HuH-7 (cell line): ENCODE measurements at places on chromosomes 4 and X.

GRCh38 chr4:149910604-149911350 lies 95.1 kb upstream of the IQCM start:
- no peak for DNase-seq

DNA sequence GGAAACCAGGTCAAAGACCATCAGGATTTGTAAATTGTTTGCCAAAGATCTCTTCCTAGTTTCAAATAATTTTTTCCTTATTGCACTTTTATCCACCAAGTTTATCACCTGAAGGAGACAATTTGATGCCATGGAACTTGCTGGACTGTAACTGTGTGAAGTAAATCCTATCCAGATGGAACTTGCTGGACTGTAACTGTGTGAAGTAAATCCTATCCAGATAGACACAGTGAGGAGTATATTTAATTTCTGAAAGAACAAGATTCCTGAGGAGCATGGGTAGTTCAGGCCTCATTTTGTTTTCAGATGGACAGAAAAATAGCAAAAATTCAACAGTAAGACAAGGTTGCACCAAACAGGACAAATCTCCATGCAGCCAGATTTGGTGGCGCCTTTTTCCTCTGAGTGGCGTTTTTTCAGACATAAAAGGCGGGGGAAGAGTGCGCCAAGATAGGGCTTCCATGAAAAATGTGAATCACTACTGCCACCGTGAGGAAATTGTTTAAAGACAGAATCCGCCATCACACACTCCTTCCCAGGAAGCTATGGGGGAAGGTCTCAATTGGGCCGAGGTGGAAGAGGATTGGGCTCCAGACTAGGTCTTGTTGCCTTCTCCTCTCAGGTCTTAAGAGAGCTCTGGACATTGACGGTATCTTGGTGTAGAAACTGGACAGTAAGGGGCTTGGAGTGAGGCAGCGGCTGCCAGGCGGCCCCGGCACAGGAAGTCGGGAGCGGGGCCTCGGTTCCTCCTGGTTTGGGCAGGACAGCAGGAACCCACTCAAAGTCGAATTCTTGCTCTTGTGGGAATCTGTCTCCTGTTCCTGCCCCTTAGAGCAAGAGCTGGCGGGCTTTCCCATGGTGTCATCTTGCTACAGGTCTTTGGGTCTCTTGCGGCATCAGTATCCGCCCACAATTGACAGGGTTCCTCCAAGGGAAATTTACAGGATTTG lies 234.7 kb downstream of the OR13H1 start:
- no peak for DNase-seq

DNA sequence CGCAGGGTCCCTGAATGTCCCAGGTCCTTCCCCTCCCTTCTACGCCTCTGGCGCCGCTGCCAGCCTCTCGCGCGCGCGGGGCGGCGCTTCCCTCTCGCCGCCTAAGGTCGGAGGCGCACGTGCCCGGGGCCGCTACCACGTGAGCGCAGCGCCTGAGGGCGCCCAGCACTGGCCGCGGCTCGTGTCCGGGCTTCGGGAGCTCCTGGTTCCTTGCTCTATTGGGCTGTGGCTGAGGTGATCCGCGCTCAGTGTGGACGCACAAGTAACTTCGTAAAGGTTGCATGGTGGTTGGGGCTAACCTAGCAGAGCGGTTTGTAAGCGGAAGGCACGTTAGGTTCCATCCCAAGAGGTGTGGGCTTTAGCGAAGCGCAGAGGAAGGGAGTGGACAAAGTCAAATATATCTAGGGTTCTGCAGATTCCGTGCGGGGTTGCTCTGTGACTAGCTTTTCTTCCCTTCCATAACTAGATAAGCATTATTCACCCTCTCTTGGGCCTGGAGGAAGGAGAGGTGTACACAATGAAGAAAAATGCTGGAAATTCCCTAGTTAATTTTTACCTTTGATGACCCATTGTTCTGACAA lies 1.8 kb downstream of the TLL1 start:
- no peak for DNase-seq

DNA sequence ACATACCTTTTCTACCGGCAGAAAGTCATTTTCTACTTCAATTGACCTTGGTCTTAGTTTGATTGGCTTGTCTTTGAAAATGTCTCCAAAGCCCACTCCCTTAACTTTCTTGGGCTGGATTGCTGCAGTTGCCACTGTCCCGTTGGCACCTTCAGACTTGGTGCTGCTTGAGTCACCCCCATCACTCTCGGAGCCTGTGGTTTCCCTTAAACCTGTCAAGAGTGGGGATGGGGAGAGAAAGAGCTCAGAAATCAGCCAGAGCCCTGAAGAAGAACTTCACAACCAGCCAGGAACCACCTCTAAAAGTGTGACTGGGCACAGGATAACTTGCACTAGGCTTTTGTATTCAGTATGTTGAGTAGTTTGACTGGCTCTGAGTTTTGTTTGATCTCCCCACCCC lies 168.5 kb upstream of the MAP3K15 start:
- no peak for DNase-seq

DNA sequence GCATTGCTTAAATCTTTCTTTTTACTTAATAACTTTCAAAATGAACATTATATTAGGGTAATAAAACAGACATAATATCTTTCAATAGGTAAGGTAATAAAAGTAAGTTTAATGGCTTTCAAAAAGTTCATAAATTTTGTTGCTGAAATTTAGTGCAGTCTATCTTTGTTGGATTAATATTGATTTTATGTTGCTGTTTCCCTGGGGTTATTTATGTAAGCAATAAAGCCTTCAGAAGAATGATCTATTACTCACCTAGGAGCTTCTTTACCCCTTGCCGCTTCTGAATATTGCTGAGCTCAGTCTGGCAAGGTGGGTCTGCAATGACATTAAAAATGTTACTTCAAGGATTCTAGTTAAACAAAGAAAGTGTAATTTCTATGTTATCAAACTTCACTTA lies 492.6 kb downstream of the SPOCK3 start:
- no peak for DNase-seq

DNA sequence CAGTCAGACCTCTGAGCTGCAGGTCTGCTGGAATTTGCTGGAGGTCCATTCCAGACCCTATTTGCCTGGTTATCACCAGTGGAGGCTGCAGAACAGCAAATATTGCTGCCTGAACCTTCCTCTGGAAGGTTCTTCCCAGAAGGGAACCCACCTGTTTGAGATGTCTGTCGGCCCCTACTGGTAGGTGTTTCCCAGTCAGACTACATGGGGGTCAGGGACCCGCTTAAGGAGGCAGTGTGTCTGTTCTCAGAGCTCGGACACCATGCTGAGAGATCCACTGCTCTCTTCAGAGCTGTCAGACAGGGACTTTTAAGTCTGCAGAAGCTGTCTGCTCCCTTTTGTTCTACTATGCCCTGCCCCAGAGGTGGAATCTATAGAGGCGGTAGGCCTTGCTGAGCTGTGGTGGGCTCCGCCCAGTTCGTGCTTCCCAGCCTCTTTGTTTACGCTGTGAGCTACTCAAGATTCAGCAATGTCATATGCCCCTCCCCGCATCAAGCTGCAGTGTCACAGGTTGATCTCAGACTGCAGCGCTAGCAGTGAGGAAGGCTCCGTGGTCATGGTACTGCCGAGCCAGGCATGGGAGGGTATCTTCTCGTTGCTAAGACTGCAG lies 44.1 kb upstream of the KDR start:
- DNase-seq = no peak

DNA sequence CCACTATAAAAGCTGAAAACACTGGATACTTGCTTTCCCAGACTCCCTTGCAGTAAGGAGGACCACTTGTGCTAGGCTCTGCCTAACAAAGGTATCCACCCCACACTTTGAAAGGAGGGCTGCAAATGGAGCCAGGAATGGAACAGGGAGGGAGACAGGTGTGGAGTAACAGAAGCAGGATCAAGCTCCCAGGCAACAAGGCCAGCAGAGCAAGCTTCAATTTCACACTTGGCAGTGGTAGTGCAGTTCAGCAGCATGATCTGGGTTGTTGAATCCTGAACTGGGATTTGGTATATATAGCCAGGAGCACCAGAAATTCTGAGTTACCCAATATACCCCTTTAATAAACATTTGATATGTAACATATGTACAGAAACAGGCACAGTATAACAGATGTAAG lies 9.8 kb downstream of the LAMP2 start:
- DNase-seq = no peak

- no peak for DNase-seq
These were observed 36.6 kb downstream of the IRF2 start for GRCh38 chr4:184437565-184438265.

DNA sequence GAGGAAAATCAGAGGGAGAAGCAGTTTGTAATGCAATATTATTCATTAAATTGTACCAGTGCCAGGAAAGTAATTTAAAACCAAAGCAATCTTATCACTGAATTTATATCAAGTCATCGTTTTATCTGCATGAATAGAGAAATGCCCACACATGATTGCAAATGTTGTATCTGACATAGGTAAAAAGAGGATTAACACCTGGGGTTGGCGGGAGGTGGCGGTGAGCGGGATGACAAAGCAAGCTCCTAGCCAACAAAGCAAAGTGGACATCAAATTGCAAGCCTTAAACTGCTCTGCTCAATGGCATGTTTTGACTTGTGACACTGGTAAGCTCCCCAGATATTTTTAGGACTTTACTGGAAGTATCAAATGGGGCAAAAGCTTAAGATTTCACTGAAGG lies 16.4 kb downstream of the HPGD start:
- no peak for DNase-seq

GRCh38 chrX:75107863-75108509 lies 48.1 kb downstream of the ABCB7 start:
- no peak for DNase-seq

DNA sequence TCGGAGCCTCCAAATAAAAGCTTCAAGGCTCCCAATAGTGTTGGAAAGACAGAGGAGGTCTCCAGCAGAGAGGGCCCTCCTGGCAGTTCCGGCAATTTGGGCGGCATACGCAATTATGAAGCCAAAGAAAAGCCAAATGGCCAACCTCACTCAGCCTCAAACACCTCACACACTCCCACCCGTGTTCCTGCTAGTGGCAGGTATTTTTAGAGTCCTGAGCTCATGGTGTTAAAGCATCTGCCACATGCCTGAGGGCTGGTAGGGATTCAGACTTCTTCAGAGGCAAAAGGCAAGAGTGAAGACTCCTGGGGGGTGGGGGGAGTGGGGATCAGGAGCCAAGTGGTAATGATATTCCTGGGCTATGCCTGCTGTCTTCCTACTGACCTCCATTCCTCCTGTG lies 7.4 kb downstream of the RAB33A start:
- no peak for DNase-seq

GRCh38 chr4:101981756-101982155 lies 191.2 kb downstream of the BANK1 start:
- no peak for DNase-seq

- DNase-seq = no peak
These were observed 60.9 kb upstream of the TRPC3 start for GRCh38 chr4:122012735-122013134.

DNA sequence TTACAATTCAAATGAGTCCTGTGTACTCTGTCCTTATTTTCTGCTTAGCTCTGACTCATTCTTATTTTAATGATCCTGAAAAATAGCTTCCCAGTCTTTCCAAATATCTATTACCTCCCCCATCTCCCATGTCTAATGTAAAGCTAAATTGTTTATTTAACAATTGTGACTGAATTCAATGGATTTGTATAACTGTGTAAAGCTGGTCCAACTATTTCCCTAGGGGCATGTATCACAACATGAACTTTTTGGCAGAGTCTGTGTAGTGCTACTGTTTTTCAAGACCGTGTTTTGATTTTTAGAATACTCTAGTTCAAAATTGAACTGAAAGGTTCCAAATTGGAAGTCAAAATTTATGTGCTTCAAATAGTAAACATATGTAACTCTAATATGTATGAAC lies 67.8 kb downstream of the SPCS3 start:
- DNase-seq = no peak

DNA sequence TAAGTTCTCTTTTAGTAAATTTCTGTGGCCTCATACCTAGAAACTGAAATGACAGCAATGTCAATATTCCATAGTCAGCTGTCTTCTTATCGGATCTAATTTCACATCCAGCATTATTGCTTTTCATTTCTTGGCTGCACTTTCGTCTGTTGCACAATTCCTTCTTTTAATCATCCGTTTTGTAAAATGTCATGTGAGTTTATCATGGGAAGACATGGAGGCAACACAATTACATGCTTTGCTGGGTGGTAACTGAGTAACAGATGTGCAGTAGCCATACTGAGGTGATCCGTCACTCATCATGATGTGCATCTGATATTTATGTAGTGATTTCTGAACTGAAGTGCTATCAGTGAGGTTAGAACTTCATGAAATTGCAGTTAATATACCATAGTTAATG lies 68.3 kb upstream of the SLC7A11 start:
- DNase-seq = no peak

DNA sequence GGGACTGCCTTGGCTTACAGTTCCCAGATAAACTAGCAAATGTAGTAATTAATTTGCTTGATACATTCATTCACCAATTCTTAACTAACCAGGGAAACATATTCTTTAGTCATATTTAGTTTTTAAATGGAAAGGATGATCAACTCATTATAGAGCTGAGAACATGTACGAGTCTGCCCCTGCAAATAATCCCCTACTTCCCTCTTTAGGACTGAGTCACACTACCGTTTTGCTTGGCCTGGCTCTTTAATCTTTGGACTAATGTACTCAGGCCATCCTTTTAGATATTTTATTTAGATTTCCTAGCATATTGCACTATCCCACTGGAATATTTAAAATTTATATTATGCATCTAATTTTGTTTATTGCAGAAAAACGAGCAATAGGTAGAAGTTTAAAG lies 105.5 kb upstream of the LCORL start:
- no peak for DNase-seq

DNA sequence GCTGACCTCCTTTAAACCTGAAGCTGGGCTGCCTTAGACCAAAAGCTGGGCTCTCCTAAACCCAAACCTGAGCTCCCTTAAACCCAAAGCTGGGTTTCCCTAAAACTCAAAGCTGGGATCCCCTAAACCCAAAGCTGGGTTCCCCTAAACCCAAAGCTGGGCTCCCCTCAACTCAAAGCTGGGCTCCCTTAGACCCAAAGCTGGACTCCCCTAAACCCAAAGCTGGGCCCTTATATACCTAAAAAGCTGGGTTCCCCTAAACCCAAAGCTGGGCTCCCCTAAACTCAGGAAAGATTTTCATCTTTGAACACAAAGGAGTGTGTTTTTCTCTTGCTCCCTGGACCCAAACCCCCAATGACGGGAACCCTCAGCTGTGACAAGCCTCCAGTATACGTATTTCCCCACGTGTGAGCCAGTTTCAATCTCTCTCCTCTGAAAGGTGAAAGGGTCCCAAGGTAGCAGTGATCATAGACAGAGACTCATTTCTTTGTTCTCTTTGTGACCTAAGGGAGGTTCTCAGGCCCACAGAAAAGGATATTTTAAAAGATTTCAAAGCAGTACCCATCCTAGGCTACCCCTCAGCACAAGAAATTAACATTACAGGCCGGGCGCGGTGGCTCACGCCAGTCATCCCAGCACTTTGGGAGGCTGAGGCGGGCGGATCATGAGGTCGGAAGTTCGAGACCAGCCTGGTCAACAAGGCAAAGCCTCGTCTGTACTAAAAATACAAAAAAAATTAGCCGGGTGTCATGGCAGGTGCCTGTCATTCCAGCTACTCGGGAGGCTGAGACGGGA lies 31.3 kb upstream of the ASMTL start:
- DNase-seq = no peak
